ENCODE measurements at places on chromosomes 11 and 22. TPM values are rescaled to one million over a fixed set of nuclear protein-coding genes. Genes with fewer than 3 reads are reported as not detected.

DNA sequence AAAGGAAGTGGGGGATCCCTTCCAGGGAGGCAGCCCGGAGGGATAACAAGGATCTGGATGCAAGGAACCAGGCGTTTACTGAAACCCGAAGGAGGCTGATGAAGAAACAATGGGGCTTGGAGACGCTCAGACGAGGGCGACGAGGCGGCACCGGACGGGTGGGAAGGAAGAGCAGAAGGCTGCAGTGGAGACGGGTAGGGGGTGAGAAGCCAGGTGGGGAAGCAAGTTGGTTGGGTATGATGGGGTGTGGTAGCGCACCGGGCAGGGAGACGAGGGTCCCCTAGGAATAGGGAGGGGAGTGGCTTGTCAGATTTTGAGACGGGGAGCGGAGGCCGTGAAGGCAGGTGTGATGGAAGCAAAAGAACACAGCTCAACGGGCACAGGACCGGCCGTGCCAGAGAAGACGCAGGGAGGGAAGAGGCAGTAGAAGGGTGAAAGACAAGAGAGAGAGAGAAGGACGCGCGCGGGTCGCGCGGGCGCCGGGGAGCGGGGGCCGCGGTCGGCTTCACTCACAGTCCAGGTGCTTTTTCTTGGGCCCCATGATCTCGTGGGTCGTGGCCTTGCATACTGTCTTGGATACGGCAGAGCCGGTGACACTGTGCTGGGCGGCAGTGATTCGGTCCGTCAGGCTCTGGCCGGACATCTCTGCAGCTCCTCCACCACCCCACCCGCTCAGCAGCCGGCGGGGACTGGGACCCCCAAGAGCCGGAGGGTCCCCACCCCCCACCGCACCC, 579 bp downstream of the PICALM start:
- no peak for DNase-seq

- DNase-seq = no peak
These were observed 171.5 kb downstream of the SBF2 start for GRCh38 chr11:10122326-10123197.

- peak; percentile 78 for DNase-seq
These were observed 2.5 kb downstream of the CDC42EP2 start for GRCh38 chr11:65317025-65317786.

GRCh38 chr22:20642668-20643179, 131.2 kb upstream of the SERPIND1 start:
- DNase-seq = no peak

DNA sequence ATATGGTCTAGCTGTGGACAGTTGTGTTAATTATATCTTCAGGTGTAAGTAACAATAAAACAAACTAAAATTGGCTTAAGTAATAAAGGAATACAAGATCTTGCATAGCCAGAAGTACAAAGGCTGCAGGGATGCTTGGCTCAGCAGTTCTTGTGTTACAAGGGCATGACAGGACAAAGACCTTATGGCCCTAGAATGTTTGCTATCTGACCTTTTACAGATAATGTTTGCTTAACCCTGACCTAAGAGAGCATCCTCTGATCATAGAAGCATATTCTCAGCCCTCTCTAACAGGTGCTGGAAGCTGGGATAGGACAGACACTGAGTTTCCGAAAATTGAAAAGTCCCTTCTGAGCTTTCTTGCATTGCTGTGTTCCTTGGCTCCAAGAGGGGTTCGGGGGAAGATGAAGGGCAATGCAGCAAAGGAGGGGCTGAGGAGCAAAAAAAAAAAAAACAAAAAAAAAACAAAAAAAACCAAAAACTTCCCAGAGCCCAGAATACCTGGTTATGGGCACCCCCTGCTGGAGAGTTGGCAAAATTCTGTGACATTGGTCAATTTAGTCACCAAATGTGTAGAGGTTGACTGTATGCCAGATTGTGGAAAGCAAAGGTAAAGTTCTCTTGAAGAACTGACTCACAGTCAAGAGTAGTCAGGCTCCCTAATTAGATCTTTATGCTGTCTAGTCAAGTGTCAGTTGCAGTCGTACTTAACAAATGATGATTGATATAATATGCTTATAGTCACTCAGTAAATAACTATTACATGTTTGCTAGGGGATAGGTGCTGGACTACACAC, 10.4 kb upstream of the HIKESHI start:
- no peak for DNase-seq

- no peak for DNase-seq
These were observed 45.3 kb upstream of the POGLUT3 start for GRCh38 chr11:108543316-108543964.

Gene XKR3
- not detected for total RNA-seq

- no peak for DNase-seq
These were observed 201.4 kb downstream of the ADAMTS15 start for GRCh38 chr11:130649801-130650200.

Gene SEPTIN3
- 1.6 TPM for total RNA-seq

DNA sequence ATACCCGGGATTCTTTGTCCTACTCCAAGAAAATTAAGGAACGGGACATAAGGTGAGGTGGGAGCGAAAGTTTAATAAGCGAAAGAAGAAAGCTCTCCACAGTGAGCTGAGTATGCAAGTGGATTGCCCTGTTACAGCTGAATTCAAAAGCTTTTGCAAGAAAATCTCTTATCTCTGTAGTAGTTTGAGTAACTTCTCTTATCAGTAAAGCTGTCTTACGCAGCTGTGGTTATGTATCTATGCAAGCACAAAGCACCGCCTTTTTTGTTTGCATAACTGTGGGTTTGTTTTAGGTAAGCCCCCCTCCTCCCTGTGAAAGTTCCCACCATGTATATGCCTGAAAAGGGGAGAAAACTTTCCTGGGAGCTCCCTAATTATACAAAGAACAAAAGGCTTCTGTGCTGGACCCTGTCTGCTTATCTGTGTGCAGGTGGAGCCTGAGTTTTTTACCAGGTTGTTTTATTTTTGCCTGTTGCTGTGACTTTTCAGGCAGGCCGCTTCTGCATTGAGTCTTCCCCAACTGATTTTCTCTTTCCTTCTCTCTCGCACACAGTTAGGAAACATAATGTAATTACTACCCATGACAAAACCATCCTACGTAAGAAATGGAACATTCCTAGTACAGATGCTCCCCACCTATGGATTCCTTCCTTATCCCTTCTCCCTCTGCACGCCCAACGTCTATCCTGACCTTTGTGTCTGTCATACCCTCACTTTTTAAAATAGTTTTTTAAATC, 837 bp upstream of the PLAAT5 start:
- no peak for DNase-seq

Measured in breast epithelium (tissue), 4 donors.